ENCODE measurements at places on chromosomes 5 and 9.

DNA sequence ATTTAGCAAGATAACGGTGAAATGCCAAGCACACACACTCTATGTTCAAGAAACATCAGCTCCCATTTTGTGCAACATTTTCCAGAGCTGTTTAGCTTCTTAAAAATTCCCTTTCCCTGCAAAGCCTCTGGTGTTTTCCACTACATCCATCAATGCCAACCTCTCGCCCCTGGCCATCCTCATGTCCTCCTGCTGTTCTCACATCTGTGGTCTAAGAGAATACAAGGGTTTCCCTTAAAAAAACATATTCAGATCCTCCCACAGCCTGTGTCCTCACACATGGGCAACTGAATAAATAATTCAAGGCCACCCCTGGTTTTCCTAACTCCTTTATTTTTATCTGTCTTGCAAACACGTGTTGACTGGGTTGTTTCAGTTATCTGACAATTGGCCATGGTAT is 70.3 kb downstream of the PAPPA start:
- DNase-seq = no peak

DNA sequence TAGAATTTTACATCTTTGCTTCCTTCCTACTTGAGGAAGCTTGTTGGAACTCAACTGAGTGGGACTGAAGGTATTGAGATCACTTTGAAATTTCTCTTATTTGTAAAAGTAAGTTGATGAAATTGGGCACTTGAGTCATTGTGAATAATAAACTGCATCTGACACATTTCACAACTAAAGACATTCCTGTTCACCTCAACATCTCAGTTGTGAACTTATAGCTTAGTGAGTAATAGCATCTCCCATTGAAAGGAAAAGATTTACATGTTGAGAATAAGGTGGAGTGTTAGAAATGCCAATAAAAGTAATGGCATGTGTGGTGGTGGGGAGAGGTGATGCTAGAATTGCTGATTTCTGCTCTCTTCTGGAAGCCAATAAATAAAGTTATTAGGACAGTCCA is 145.0 kb downstream of the SLC24A2 start:
- DNase-seq = no peak

GRCh38 chr5:176781054-176781375 is 29.3 kb upstream of the UNC5A start:
- DNase-seq = no peak

DNA sequence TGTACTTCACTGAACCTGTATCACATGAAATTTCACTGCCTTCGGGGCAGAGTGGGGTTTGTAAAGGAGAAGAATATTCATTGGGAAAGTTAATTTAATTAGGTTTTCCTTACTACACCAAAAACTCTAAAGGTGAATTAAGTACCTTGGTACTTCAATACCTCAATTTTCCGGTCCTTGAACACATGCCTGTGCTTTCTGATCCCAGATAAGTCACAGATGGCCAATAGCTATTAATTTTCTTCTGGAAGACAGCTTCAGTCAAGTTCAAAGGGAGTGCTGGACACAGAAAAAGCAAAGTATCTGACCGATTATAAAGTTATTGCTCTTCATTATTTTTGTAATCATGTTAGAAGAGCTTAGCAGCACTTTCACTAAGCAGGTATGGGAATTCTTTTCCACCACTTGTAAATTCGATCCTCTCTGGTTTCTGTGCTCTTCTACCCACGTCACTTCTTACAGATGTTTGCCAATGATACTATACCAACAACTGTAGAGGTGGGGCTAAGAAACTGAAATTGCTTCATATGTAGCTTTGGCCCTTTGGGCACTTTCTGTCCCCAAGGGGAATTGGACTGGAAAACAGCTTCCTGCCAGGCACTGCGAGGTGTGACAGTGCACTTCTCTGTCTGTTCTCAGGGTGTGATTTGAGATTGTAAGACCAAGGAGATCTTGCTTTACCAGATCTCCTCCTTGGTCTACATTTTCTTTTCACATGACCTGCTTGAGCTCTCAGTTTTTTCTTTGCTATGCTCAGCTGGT is 164.0 kb downstream of the CCDC192 start:
- DNase-seq = no peak

GRCh38 chr5:41094871-41095270 is 23.7 kb upstream of the MROH2B start:
- DNase-seq = no peak

- peak; percentile 36 for DNase-seq
Measured at GRCh38 chr5:176365351-176366231, at the start of gene ARL10. Gene ARL10, plus strand, starts transcription at chr5:176365487. Its CDS starts 77 bp downstream, at chr5:176365564.

- no peak for DNase-seq
Measured at GRCh38 chr5:157303667-157304327, 37.9 kb downstream of the CYFIP2 start.

DNA sequence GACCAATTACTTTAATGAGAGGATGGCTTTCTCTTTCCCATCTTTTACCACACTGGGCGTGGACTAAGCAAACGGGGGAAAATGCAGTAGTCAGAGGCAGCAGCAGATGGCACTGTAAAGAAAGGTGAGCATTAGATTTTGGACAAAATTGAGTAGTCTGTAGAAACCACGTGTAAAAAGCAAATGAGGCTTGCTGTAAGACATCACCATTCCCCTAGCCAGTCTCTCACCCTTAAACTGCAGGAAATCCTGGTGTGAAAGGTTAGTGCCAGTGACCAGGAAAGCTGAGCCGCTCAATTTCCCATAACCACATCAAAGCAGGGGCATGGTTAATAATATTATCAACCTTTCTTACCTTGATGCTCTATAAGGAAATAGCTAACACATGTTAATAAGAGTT is 31.8 kb downstream of the SPATA31C2 start:
- no peak for DNase-seq

DNA sequence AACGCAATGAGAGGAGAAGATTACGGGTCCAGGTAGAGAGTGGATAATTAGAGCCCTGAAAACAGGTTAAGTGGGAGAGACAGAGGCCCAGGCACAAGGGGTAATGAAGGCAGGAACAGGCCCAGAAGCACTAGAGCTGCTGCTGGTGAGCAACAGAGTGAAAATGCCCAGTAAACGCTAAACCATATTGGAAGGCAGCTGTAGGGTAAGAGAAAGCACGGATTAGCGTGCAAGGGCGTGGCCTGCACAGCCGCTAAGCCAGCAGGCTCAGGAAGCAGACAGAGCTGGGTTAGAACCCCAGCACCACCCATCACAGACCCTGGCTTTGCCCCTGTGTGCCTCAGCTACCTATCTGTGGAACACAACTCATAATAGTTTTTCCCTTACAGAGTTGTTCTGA is 93.2 kb downstream of the PAX5 start:
- DNase-seq = no peak

DNA sequence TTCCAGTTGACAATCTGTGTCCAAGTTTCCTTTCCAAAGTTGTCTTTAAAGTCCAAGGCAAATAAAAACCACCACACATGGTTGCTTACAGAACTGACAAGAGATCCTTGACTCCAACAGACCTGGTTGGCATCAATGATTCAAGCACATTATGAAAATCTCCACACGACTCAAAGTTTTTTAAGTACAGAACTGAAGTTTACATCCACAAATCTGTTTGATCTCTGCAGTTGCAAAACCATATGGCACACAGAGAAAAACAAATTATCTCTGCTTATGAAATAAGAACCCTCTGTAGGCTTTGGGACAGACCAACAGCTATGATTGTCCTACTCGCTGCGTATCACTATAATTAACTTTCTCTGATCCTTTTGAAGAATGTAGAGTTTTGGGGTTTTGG is 60.8 kb downstream of the MLLT3 start:
- no peak for DNase-seq

- DNase-seq = no peak
Measured at GRCh38 chr5:83049370-83049885, 27.8 kb downstream of the TMEM167A start.

DNA sequence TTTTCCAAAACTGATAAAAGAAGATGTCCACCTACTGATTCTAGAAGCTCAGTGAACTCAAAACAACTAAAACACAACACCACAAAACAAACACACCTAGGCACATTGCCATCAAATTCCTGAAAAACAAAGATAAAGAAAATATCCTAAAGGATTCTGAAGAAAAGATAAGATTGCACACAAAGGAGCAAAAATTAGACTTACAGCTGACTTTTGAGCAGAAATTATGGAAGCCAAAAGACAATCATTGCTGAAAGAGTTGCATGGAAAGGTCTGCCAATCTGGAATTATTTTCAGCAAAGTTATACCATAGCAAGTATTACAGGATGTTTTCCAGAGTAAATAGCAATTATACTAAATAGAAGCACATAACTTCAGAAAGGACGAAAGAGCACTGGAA is 128.2 kb upstream of the IRX2 start:
- DNase-seq = no peak

GRCh38 chr9:111794835-111795556 is at the start of gene SHOC1:
Gene SHOC1, minus strand, starts transcription at chr9:111794937. Its CDS starts 3,519 bp downstream, at chr9:111791418.
- DNase-seq = no peak

GRCh38 chr5:132372542-132372941 is 3.0 kb downstream of the SLC22A5 start:
- DNase-seq = no peak

- DNase-seq = no peak
Measured at GRCh38 chr5:15338546-15338945, 161.4 kb upstream of the FBXL7 start.

GRCh38 chr5:122130152-122130551 is 806 bp downstream of the ZNF474 start:
- no peak for DNase-seq

GRCh38 chr9:136512651-136513071 is 29.8 kb upstream of the SEC16A start:
- DNase-seq = no peak

DNA sequence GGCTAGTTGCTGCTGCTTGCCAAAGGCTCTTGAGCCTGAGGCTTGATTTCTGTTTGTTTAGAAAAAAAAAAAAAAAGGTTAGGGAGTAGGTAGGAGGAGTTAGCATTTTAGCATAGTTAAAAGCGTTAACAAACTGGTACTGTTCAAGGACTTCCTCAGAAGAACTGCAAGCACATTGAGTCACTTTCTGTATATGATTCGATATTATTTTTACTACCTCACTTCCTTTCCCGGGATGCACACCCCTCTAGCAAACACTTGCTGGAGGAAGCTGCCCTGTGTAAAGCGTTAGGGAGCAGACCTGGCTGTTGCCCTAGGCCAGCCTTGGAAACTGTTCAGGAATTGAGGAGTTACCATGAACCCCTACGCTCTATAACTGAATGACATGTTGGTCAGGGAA is 15.7 kb upstream of the CEP120 start:
- DNase-seq = no peak

DNA sequence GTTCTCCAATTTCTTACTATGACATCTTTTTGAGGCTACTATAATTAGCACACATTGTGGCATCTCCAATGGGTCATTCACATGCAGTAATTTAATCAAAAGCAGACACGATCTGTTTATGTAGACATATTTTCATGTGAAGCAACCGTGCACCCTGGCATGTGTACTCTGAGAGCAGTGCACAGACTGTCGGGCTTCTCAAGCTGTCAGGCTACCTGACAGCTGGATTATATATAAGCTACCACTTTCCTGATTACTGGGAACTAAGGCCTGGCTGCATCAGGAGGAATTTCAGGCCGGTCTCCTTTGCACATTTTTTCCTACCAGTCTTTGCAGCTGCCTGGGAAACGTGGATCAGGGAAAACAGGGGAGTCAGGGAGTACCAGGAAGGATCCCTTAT is 197.5 kb downstream of the MAPKAP1 start:
- DNase-seq = no peak

DNA sequence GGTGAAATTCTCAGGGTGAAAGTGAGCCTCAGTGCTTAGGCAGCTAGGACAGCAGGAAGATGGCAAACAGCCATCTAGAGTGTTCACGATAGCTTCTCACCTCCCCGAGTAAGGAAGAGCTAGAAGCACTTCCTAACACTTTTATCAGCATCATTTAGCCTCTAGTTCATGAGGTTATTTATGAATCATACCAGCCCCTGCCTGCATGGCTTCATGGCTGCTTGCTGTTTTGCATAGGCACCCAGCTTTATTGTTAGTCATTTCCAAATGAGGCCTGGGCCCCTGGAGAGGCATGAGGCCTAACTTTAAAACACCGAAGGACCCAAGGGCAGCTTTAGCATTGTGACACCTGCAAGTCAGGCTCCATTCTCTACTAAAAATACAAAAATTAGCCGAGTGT is 134.9 kb upstream of the PANK3 start:
- no peak for DNase-seq

DNA sequence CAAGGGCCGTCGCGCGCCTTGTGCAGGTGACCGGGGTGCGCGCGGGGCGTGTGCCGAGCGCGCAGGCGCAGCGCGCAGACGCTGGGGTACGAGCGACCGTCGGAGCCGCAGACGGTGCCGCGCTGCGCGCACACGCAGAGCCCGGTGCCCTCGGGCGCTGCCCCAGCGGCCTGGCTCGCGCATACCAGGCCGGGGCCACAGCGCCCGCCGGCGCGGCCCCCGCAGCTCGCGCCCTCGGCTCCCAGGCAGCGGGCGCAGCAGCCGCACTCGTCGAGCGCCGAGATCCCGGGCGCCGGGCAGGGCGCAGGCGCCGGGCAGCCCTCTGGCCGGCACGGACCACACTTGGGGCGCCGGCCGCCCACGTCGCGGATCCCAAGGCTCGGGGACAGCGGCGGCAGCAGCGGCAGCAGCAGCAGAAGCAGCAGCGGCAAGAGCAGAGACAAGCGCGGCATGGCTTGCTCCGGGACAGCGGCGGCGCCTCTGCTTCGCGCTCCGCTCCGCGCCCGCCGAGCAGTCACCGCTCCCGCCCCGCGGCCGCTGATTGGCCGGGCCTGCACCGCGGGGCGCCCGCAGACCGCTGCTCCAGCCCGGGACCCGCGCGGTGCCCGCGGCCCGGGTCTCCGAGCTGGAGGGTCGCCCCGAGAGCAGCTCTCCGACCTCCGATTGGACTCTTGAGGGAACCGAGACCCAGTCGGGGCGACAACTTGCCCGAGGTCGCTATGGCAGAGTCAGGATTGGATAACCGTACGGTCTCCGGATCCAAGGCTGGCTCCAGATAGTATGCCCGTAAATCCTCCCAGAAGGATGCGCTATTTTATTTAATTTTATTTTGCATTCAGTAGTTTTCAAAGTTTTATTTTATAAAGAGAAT is at the start of gene IGFBPL1:
IGFBPL1 (minus strand) TSS at position 482 of the 871 bp plus-strand sequence; CDS start at position 452, 30 bp downstream.
- DNase-seq = no peak

- DNase-seq = no peak
Measured at GRCh38 chr5:1220831-1221230, 4.3 kb upstream of the SLC6A18 start.
